Stimulated activated CD4-positive, alpha-beta T cell treated with anti-CD3 and anti-CD28 coated beads, Interleukin-4, amount 100 ng/mL, for 24 hours (primary cell): ENCODE measurements at places on chromosomes 7 and 10.

DNA sequence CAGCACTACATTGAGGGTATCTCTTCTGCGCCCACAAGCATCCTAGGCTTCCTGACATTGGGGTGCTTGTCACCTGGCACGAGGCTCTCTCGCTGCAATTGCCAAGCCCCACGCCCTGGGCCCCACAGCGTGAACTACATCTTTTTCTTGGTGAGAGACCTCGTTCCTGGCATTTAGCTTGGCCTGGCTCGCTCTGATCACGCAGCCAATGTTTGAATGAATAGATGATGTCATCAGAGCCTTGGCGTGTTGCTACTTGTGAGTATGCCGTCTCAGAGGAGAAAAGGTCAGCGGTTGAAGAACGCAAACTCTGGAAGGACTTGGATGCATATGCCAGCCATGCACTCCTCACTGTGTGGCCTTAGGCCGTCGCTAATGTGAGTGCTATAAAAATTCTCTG is 150.2 kb upstream of the AUTS2 start:
- DNase-seq: no peak

DNA sequence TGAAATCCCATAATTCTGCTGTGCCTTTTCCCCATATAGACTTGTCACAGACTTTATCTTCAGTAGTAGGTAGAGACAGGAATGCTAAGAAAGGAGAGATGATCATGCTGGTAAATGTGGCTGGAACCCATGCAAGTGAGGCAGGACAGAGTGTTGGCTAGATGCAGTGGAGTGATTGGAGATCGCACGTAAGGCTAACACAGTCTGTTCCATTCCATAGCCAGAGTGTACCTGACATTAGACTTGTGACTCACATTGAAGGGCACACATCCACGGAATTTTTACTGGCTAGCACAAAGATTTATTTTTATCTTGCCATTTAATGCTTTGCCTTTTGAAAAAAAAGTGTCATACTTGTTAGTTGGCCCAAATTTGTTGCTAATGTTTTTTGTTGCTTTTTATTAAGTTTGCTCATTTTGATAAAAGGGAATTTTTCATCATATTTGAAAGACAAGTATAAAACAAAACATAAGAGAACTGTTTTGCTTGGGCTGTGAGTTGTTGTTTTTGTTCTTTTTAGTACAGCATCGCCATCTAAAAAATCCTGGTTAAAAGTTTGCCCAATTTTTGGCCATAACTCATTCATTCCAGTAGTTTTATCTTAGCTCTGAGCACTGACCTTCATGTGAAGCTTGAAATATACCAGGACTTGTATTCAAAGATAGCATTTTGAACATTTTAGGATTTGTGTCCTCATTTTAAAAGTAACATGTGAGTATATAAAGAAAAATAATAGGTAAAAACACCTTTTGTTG is 81.0 kb downstream of the CPED1 start:
- DNase-seq: no peak

- no peak for DNase-seq
Measured at GRCh38 chr10:95909561-95909960, 1.8 kb downstream of the CC2D2B start.

DNA sequence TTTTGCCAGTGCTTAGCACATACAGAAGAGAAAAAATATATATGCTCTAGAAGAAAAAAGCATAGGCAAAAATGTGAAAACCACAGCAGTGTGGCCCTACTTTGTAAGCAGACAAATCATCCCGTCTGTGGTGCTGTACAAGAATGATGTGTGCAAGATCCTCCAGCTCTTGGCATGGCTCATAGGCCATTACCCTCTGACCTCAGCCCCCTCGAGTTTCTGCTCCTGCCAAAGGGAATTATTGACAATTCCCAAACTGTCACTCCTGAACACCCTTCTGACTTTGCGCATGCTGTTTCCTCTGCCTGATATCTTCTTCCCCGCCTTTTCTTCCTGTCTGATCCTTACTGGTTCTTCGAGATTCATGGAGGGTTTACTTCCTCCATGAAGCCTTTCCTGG is 27.1 kb downstream of the PLA2G12B start:
- no peak for DNase-seq

DNA sequence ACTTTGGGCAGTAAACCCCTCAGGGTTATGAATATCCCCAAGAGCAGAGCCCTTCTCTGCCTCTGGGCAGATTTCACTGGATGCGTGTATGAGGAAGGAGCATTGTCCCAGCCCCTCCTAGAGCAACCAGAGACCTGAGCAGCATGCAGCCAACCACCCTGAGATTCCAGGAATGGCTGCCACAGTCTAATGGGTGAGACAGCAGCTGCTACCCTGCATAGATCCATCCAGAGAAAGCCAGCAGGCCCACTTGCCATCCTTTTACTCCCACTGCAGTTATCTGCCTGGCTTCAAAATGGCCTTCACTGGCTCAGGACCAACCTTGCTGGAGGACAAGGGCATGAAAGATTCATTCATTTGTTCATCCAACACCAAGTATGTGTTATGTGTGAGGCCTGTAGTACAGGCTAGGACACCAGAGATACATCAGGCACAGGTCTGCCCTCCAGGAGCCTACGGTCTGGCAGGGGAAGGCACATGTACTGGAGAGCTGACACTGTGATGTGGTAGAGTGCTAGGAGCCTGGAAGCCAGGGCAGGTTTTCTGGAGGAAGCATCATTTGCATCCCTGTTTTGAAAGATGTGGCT is 26.2 kb upstream of the C10orf105 start:
- DNase-seq: no peak

DNA sequence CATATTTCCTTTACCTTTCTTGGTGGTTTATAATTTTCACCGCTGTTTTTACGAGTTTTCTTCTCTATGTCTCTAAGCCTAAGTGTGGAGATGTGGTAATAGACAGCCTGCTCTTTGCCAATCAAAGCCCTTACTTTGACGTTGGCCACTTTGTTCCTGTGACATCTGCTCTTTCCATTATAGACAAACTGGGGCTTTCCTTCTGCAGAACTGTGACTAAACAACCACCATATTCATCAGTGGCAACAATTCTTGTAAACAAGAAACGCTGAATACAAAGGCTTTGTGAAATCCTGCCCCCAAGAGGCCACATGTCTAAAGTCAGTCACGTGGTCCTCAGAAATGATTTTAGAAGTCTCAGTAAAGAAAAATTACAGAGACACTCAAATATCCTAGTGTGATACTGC is 59.6 kb upstream of the CAPZA2 start:
- DNase-seq: peak; percentile 32
